ENCODE measurements at places on chromosomes 5 and 9. TPM values are rescaled to one million over a fixed set of nuclear protein-coding genes. Genes with fewer than 3 reads are reported as not detected.

Gene NTNG2
- 1.1 TPM for total RNA-seq

Gene CTXN3
- not detected for total RNA-seq

Gene PKD2L2
- total RNA-seq = 0.17 TPM

Gene SPINK6
- not detected for total RNA-seq

Gene ANKRD55
- total RNA-seq = not detected

Gene ELAVL2
- total RNA-seq = 0.83 TPM

Gene PLAC8L1
- not detected for total RNA-seq

- no peaks in the 10 kb centered on the region for H3K4me1 ChIP-seq
- H3K27me3 ChIP-seq = no peaks in the 10 kb centered on the region
- no peak for DNase-seq
- no peaks in the 10 kb centered on the region for H3K36me3 ChIP-seq
- no peak overlapping the region for H3K4me3 ChIP-seq
- no peak overlapping the region for H3K27ac ChIP-seq
Observed at GRCh38 chr5:147436596-147436995, 73.3 kb downstream of the DPYSL3 start.

- H3K27ac ChIP-seq = peak overlapping the region; percentile 5
- peaks cover 5% of the 10 kb centered on the region for H3K4me1 ChIP-seq
- H3K4me3 ChIP-seq = peak overlapping the region; percentile 19
- H3K27me3 ChIP-seq = peaks cover 5% of the 10 kb centered on the region
Observed at GRCh38 chr9:129664746-129665388, 580 bp upstream of the PRRX2 start.

DNA sequence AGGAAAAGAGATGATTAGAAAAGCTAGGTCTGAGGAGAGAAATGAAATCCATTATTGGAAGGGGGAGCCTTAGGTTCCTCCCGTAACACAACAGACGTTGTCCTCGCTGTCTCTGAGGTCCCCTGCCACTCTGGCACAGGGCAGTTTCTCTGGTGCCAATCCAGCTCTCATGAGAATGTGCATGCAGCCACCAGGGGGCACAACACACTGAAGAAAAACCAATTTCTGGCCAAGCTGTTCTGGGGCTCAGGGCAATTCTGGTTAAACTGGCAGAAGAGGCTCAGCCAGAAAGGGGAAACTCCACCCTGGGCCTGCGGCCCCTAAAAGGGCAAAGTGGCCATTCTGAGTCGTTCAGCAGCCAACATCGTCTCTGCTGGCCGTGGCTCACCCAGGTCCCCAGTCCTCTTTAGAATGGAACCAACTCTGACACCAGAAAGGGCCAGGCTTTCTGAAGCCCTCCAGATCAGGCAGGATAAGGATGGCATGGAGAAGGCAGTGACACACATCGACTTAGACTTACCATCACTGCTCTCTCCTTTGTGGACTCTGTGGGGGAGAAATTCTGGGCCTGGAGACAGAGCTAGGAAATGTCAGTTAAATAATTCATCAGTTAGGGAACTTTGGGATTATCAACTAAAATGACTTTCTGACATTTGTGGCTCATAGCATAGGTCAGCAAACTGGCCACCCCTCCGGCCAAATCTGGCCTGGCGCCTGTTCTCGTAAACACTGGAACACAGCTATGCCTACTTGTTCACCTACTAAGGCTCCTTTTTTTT is 58.5 kb upstream of the GOLPH3 start:
- no peaks in the 10 kb centered on the region for H3K36me3 ChIP-seq
- H3K4me1 ChIP-seq = peaks cover 33% of the 10 kb centered on the region
- DNase-seq = peak; percentile 91
- no peak overlapping the region for H3K27ac ChIP-seq

GRCh38 chr5:178182158-178182876 is 4.9 kb downstream of the GMCL2 start:
- H3K4me1 ChIP-seq = no peaks in the 10 kb centered on the region
- H3K27me3 ChIP-seq = no peaks in the 10 kb centered on the region
- H3K4me3 ChIP-seq = no peak overlapping the region
- DNase-seq = no peak

- H3K27ac ChIP-seq = peak overlapping the region; percentile 68
- DNase-seq = peak; percentile 74
- no peaks in the 10 kb centered on the region for H3K27me3 ChIP-seq
- no peak overlapping the region for H3K4me3 ChIP-seq
- peaks cover 20% of the 10 kb centered on the region for H3K4me1 ChIP-seq
Observed at GRCh38 chr9:89649039-89649691, 44.4 kb downstream of the GADD45G start.

- no peak overlapping the region for H3K27ac ChIP-seq
- DNase-seq = no peak
- no peaks in the 10 kb centered on the region for H3K36me3 ChIP-seq
Observed at GRCh38 chr5:134053840-134054338, 49.1 kb upstream of the VDAC1 start.

Data from adrenal gland (tissue), 19 donors.